ENCODE measurements at places on chromosomes 1 and 21.

- DNase-seq, result no peak
Observed at GRCh38 chr21:36183144-36183795, 26.6 kb downstream of the DOP1B start.

- no peak for DNase-seq
Observed at GRCh38 chr1:241453732-241454131, 65.8 kb downstream of the FH start.

DNA sequence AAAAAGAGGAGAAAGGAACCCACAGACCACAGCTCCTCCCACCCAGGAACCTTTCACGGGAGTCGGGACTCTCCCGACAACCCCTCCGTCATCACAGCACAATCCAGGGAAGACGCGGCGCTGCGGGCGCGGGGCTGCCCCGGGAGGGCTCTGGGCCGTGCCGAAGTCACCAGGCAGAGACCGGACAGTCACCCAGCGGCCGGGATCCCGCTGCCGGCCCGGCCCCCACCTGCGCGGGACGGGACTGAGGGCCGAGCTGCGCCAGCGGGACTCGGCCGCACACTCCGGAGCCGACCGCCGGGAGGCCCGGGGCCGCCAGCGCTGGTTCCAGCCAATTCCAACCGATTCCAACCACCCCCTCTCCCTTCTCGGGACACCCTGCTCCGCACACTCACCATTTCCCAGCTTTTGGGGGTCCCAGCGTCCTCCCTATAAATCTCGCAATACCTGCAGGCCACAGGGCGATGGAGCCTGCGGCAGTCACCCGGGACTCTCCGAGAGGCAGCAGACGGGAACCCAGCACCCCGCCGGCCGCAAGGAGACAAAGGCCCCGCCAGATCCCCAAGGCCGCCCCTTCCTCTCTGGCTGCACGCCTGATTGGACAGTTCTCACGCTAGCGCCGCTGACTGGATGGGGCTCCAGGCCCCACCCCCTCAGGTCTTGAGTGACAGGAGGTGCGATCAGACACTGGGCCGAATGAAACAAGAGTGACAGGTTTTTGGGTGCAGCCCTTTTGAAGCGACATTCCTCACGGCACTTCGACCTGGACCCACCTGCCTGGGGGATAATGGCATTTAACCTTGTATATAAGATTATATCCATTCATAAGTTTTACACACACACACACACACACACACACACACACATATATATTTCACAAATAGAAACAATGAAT lies at the start of gene ZNF695:
ZNF695 (minus strand) TSS at position 547 of the 895 bp plus-strand sequence; CDS start at position 398, 149 bp downstream.
- DNase-seq, result no peak

- DNase-seq, result no peak
Observed at GRCh38 chr1:27504588-27505419, 14.8 kb upstream of the WASF2 start.

- DNase-seq, result no peak
Observed at GRCh38 chr1:183566026-183566425, 24.2 kb downstream of the NCF2 start.

- DNase-seq, result no peak
Observed at GRCh38 chr1:164937291-164937690, 378.3 kb downstream of the PBX1 start.

DNA sequence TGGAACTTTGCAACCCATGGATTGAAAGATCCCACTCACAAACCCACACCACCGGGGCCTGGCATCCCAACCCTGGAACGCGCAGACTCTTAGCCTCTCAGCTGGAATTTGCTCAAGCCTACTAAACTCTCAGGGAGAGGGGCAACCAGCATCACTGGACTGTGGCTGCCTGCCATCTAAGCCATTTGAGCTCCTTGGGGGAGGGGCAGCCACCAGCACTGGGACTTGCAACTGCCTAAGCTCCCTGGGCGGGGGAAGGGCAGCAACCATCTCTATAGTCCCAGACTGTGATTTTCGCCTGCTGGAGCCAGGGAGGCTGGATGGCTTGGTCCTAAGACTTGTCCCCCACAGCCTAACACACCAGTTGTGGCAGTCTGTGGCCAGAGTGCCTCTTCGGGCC lies 122.3 kb downstream of the SNX7 start:
- no peak for DNase-seq

GRCh38 chr1:107704911-107705310 lies 260.1 kb downstream of the VAV3 start:
- DNase-seq, result no peak

DNA sequence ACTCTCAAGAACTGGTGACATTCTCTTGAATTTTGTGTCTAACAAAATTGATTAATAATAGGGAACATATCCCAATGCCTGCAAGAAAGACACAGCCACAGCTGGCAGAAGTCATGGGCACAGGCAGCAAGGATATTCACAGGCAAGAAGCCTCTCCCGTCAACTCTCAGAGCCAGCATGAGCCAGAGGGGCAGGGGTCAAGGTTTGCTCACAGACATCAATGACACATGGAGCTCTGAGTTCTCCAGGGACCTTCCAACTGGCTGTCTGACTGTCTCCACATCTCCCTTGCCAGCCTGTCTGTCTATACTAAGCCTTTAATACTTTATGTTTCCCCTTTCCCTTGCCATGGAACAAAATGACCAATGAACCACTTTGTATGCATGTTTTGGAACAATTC lies 101.5 kb upstream of the RAB4A start:
- no peak for DNase-seq

GRCh38 chr1:203796236-203796605 lies 798 bp downstream of the ZBED6 start:
- DNase-seq, result no peak

DNA sequence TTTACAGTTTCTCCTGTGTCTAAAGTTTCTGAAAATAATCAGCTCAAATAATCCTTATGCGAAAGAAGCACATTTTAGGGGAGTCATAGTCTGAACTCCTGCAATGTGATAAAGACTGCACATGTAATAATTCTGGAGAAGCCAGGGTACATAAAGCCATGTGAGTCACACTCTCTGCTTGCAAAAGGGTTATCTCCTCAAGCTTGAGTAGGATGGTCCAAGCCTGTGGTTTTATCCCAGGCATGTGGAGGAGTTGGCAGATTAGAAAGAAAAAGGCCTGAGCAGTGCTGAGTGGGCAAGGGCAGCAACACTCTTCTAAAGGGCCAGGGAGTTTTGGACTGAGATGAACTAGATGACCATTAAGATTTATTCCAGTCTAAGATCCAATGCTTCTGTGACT lies 220.4 kb downstream of the RHOU start:
- no peak for DNase-seq

- no peak for DNase-seq
Observed at GRCh38 chr1:91133248-91133647, 111.4 kb upstream of the ZNF644 start.

- DNase-seq, result no peak
Observed at GRCh38 chr1:55617288-55617982, 402.3 kb upstream of the USP24 start.

DNA sequence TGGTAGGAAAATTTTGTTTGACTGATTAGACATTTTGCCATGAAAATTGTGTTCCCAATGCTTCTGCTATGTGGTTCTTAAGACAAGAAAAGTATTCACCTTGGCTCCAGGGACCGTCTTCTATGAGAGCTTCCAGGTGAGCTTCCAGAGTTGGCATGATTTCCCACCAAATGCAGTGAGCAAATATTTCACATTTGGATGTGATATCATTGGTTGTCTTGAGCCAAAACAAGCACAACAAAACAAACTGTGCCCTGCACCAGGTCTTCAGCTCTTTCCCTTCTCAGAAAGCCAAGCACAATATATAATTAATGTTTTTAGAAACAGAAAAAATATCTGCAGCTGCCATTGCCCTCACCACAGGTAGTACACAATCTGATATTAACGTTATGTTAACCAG lies 1009.0 kb downstream of the PLA2G4A start:
- no peak for DNase-seq

DNA sequence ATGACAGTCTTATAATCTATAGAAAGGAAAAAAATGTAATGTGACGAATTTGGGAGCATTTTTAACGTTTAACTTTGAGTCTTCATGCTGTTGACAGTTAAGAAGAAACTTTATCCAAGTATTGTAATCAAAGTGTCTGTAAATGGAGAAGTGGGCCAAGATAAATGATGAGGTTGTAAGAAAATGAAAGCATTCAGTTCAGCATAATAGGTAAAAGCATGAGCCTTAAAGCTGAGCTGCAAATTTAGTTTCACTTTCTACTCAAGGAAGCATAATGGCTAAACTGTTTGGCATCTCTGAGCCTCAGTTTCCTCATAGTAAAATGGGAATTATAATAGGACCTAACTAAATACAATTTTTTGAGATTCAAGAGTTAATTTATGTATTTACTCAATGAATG lies 1554.8 kb downstream of the KCNT2 start:
- no peak for DNase-seq

DNA sequence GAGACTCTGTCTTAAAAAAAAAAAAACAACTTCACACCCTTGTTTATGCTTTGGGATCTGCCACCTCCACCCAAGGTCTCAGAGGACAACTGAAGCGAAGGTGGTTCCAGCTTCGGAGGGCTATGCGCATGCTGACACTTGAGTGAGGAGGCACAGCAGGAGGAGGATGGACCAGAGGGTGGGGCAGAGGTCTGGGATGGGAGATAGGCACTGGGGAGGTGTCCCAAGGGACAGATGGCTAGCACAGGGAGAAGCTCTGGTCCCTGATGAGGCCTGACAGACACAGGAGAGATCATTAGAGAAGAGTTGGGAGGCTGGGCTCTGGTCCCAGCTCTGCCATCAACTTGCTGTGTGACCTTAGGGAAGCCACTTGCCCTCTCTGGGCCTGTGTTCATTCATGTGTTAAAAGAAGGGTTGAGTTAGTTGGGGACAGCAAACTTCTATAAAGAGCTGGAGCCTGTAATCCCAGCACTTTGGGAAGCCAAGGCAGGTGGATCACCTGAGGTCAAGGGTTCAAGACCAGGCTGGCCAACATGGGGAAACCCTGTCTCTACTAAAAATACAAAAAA lies 16.8 kb downstream of the E2F2 start:
- DNase-seq, result no peak

DNA sequence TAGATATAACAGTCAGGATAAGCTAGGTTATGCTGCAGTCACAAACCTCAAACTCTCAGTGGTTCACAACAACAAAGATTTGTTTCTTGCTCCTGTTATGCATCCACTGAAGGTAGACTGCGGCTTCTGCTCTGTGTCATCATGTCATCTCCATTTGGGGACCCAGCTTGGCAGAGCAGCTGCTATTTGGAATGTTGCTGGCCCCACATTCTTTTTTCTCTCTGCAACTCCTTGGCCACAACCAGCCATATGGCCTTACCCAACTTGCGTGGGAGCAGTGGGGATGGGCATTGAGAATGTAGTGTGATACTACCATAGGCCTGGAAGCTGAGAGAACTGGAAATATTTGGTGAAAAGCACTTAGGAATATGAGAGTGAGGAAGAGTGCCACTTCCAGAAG lies 26.4 kb downstream of the AGO4 start:
- DNase-seq, result no peak

DNA sequence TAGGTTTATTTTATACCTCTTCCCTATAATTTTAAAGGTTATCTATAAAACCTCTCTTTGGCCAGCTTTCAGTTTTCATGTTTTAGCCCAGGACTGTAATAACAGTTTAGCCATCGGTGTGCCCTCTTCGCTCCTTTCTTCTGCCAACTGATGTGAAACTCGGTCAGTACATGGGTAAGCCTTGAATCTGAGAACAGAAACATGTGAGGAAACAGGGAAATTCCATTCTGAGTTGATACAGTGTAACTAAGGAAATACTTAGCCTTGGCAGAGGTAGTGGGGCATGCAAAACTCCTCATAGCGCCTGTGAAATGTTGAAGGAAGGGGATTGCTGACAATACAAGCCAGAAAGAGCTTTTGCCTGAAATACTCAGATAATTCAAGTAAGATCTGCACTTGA lies 465.2 kb downstream of the NCAM2 start:
- DNase-seq, result no peak

DNA sequence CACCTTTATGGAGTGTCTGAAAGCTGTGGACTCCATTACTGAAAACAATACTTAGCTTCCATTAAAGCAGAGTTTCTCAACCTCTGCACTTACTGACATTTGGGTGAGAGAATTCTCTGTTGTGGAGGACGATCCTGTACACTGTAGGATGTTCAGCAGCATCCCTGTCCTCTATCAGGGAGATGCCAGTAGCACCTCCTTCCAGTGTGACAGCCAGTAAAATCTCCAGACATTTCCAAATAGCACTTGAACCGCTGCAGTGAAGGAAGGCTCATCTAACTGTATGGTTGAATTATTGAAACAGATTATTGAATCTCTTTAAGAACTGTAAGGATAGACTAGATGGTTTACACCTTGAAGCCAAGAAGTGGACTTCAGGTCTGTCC lies 3.1 kb downstream of the PRDM2 start:
- no peak for DNase-seq

All from NK-92 treated with Interleukin-12 subunit alpha and Interleukin-12 subunit beta, amount 100 ng/mL, for 24 hours (cell line).